ENCODE measurements at places on chromosomes 7 and 10. TPM values are rescaled to one million over a fixed set of nuclear protein-coding genes. Genes with fewer than 3 reads are reported as not detected.

Gene PRTFDC1
- total RNA-seq: 1.1 TPM

Gene ECHS1
- total RNA-seq: 41.5 TPM

Gene MACC1
- 0.93 TPM for total RNA-seq

- DNase-seq: no peak
Measured at GRCh38 chr10:131310551-131311401, 745 bp downstream of the TCERG1L start.

DNA sequence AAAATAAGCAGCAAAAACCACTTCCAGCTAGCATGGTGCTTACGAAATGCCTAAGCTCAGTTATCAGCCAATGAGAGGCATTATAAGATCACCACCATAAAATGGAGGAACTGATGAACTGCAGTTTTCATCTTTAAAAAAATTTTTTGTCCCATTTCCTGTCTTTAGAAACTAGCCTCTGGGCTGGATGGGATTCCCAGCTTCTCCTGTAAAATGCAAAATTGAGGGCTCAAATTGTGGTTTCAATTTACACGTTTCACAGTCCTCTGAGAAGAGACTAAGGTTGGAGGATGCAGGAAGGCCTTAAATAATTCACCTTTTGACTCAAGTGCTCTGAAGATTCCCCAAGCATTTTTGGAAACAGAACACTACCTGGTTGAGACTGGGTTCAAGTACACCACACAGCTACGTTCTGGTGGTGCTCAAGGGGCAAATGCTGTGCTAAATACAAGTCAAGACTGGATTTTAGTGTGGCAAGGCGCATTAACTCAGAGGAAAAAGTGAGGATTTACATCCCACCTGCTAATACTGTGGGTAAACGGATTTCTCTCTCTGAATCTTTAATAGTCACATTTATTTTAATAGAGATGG, 951 bp downstream of the ZNF25 start:
- no peak for DNase-seq

GRCh38 chr7:36806891-36807290, 82.6 kb upstream of the AOAH start:
- no peak for DNase-seq
